ENCODE measurements at places on chromosomes 12 and 14. TPM values are rescaled to one million over a fixed set of nuclear protein-coding genes. Genes with fewer than 3 reads are reported as not detected.

SLC48A1 gene
- 39.8 TPM for total RNA-seq

TSHR gene
- not detected for total RNA-seq

DNA sequence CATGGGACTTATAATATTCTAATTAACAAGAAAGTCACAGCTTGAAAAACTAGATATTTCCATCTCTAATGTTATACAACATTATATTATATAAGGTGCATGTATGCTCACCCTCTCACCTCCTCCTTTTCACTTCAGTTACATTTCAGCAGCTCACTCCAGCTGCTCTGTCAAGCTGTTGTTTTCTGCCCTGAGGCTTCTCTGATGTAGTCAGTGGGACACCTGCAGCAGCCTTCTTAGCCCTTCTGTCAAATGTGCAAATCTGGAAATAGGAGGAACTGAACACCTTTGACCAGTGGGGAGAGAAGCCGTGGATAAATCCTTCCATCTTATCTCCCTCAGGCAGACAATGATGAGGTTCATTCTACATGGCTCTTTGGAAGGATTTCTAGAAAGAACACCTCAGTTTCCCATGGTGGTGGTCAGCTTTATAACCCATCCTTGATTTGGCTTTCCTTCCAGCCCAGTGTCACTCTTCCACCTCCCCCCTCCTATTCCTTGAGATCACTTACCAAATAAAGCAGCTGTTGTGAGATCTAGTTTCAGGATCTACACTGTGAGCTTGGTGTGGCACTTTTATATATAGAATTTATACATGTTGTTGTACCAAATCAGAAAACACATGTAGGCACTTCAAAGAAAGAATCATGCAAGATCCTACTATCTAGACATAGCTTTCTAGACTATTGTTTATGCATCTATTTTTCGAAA is 79.6 kb upstream of the STK38L start:
- DNase-seq = no peak

GRCh38 chr12:116931665-116932064 is 20.9 kb downstream of the FBXW8 start:
- peak; percentile 22 for DNase-seq

DNA sequence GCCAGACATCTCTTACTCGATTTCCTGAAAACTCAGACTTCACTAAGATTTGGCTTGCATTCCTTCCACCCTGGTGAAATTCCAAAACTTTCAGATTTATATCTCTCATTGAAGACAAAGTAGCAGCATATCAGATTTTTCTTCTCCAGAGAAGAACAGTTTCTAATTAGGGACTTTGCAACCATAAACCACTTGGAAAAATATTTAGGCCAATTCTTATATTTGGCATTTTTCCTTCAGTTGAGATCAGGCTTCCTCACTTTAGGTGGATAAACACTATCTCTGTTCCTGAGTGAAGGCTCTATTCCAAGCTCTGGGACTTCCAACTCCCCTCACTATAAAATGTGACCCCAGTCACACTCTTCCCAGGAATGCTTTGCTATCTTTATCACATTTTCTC is 1434.3 kb upstream of the FLRT2 start:
- DNase-seq = no peak

GRCh38 chr14:99192028-99192621 is 79.9 kb downstream of the BCL11B start:
- peak; percentile 81 for DNase-seq

DNA sequence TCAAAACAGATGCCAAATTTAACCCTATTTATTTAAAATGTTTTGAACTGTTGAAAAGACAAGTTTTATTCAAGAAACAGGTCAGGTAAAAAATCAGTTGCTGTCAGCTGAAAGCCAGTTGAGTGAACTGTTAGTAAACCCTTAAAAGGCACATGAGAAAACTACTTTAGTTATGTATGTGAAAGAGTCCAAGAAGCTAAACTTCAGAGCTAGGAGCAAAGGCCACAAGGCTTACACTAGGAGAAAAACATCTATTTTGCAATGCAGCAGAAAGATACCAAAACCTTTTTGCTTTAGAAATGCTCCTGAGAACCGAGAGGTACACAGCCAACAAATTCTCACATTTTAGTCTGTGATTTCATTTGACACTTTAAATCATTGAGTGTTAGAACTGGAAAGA is 375.2 kb downstream of the FSCB start:
- DNase-seq = no peak

- no peak for DNase-seq
Measured at GRCh38 chr12:124664395-124665111, 97.1 kb upstream of the NCOR2 start.

GRCh38 chr12:40138526-40138925 is 32.6 kb upstream of the SLC2A13 start:
- no peak for DNase-seq

GRCh38 chr14:24051176-24051788 is 527 bp upstream of the CARMIL3 start:
- DNase-seq = no peak

DNA sequence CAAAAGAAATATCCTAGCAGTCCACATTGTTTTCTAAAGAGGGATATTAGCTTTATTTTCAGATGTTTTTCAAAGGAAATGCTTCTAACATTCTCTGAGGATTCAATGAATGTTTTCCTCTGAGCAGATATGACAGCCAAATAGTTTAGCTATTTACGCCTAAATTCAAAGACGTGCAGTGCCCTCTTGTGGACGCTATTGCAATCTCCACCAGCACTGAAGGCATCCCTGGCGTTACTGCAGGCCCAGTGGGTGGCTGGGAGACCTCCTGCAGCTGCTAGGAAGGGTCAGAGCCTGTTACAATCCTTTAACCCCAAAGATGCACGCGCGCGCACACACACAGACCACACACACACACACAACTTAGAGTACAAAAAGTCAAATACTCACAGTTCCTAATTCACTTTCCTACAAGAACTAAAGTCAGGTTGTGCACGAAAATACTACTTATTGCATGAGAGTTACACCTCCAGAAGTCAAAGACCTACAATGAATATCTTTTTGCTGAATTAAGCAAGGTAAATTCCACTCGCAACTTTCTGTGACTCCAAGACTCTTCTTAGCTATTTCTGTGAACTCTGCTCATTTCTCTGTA is 589.3 kb upstream of the TMEM132C start:
- DNase-seq = peak; percentile 83

DNA sequence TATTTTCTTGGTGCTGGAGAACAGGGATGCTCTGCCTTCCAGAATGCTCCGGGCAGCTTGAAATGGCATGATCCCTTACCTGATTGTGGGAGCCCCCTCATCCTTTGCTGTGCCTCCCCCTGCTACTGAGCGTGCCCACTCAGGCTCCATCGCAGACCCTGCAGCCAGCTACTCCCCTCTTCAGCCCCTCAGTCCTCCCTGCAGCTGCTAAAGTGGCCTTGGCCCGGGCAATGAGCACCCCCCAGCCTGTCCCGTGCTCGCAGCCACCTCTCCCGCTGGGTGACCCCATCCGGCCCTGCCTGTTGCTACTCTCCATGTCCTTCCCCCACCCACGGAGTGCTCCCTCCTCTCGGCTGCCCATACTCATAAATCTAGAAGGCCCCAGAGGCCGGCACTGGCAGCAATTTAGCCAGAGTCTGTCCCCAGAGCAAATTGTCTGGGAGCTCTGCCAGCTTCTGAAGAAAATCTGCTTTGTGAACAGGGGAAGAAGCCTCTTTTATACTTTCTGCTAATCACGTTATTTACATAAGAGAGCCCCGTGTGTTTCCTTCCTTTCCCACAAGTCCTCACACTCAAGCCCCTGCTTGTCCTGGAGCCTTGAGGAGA is 143.7 kb upstream of the FRMD6 start:
- DNase-seq = peak; percentile 97

Data from A673 (cell line).